ENCODE measurements at places on chromosomes 6 and 20.

- DNase-seq: no peak
Measured at GRCh38 chr6:114888241-114888640, 545.4 kb upstream of the HS3ST5 start.

GRCh38 chr6:96301781-96302180 lies 219.8 kb upstream of the UFL1 start:
- no peak for DNase-seq

DNA sequence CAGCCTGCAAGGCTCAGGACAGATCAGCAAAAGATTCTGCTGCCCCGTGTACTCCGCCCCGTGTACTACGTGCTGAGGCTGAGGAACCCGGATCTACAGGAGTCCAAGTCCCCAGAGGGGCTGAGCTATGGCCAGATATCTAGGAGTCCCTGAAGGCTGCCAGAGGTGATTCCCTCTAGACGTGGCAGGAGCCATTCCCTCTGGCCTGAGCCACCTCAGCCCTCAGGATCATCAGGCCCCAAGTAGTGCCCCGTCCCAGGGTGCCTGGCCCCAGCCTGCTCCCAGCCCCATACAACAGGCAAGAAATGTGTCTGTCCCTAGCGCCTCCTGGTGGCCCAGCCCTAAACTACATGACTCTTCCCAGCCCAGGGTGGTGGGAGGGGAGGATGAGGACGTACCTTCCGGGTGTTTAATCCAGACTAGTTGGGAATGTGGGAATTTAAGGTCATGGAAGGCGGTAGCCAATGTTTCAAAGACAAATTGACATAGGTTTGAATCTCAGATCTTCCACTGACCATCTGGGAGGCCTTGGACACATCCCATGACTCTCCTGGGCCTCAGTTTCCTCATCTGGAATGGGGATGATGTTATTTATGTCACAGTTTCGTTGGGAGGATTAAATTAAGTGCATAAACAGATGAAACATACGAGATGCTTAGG lies 49.4 kb upstream of the PTPN1 start:
- peak; percentile 92 for DNase-seq

DNA sequence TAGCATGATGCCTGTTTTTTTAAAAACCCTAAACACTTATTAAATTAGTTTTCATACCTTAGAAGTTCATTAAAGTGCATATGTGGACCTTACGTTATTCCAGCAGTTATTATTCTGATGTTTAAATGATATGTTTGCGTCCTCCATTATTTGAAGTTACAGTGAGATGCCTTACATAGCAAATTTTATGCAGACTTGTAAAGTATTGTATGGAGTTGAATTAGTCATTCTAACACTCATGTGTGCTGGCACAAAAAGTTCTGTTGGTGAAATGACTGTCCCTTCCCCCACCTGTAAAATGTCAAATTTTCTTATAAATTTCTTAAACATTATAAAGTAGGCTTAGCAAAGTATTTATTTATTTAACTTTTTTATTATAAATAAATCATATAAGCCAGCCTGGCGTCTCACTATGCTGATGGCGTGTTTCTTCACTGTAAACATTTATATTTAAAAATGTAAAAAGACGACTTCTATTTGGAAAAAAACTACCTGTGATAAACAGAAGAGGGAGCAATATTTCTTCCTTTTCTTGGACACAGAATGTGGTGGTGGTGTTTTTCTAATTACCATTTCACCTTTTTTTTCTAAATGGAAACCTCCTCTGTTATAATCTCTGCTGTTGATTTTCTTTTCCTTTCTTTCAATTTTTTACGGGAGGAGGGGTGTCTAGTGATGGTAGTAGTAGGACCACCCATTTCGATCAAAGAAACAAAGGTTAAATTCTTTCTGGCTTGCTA lies 155.4 kb downstream of the RFPL4B start:
- no peak for DNase-seq

DNA sequence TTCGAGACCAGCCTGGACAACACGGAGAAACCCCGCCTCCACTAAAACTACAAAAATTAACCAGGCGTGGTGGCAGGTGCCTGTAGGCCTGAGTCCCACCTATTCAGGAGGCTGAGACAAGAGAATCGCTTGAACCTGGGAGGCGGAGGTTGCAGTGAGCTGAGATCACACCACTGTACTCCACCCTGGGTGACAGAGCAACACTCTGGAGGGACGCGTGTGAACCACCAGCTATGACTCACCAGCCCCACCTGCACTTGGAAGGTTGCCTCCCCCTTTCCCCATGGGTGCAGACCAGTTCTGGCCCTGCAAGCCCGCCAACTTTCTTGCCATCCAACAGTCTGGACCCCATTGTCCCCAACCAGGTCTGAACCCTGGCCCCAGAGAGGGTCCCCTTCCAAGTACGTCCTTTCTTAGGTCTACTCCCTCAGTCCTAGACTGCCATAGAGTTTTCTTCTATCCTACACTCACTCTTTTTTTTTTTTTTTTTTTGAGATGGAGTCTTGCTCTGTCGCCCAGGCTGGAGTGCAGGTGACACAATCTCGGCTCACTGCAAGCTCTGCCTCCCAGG lies 29.2 kb downstream of the ATP9A start:
- DNase-seq: no peak

DNA sequence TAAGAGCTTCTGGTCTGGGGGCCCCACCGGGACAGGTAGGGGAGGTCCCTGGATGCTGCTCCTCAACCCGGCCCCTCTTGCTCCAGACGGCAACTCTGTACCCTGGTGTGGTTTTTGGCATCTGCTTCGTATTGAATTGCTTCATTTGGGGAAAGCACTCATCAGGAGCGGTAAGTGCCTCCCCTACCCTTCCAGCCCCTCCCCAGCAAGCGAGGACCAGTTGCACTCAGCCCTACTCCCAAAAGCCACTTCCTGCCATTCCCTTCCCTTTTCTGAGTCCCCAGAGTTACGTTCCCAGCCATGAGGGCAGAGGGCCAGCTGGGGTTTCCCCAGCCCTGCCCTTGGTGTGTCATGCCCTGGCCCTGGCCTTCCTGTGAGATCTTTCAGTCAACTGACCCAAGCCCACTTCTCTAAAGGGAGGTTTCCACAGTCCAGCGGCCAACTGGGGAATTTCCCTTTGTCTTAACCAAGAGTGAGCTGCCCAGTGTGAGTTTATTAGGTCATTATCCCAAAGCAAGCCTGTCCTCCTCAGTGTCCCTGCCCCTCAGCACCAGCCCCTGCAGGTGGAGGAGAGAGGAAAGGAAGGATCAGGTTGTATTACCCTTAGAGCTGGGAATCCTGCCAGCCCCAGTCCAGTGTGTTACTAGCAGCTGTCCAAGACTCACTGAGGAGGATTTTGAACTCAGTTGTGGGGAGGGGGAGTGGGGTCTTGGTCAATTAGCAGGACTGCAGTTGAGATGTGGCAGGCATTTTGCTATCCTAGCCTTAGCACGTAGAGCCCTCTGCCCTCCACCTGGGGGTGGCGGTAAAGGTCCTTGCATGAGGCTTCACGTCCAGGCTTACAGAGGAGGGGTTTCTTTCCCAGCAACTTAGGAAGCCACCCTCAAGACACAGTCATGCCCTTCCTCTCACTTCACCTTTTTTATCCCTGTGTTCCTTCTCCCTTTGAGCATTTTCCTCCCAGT lies 45.8 kb downstream of the TM9SF4 start:
- peak; percentile 59 for DNase-seq

- DNase-seq: no peak
Measured at GRCh38 chr6:122754191-122754731, 25.3 kb upstream of the FABP7 start.

DNA sequence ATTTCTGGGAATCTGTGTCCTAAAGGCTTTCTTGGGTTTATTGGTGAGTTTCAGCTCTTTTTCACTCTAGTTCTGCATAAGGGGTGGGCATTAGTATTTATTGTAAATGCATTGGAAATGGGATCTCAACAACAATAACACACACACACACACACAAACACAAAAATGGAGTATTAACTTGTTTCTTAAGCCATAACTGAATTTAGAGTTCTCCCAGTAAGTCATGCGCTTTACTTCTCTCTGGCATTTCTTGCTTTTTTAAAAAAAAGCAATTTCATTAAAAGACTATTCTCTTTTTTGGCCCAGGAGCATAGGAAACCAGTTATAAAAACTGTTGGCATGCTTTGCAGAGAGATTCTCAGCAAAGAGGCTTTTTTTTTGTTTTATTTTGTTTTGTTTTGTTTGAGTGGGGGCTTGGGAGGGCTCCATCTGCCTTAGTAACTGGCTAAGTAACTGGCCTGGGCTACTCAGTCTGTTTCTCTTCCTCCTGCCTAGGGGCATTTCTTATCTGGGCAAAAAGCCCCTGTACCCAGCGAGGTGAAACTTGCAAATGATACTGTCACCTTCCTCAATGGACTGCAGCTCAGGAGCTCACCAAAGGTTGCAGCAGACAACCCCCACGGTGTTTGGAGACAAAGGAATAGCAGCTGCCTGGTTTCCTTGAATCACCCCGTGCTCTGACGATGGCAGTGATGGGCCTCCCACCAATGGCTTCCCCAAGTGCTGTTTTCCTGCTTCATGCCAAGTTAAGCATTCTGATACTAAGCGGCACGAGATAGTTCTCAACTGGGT lies 128.5 kb downstream of the BCAS1 start:
- DNase-seq: peak; percentile 13

DNA sequence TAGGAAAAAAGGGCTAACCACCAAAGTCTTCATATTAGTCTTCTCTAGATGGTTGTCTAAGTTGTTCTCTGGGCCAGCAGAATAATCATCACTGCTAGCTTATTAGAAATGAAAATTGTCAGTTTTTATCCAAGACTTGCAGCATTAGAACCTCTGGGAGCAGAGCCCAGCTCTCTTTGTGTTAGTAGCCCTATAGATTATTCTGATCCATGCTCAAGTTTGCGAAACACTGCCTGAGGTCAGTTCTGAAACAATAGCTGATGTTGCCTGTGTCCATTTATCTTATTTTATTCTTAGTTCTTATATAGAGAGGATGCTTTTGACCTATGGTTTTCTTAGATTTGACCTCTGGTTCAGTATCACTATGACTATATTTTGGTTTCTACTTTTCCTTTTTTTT lies 66.9 kb downstream of the BCKDHB start:
- no peak for DNase-seq

DNA sequence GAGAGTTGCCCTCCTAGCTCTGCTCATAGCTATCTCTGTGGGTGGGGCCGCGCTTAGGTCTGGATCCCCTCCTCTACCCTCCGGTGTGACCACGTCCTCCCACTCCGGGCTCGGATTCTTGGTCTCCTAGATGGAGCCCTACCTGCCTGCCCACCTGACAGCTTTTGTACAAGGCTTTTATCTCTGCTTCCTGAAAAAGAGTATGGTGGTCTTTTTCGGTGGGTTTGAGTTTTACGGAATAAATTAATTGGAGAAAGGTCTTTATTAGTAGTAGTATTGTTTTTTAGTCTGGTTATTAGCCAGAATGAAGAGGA lies 773 bp downstream of the SMAP1 start:
- no peak for DNase-seq

DNA sequence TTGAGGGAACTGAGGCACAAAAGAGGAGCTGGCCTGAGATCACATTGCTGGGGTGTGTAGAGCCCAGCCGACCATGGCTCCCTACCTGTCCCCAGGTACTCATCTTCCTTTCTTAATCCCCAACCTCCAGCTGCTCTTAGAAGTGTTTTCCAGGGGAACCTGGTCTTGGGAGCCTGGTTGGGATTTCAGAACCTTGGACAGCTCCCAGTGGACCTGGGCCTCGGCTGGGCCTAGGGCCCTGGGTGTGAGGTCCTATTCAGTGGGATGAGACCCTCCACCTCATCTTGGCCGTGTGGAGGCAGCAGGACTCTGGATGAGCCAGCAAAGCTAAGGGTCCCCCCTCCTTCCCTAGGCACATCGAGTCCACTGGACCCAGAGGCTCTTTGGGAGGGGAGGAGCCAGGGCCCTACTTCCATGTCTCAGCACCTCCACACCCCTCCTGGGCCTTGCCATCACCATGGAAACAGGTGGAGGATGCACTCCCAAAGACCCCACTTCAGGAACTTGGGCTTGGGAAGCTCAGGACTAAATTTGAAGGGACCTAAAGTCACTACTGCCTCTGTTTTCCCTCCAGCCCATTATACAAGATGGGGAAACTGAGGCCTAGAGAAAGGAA lies 38.5 kb downstream of the DLGAP4 start:
- peak; percentile 88 for DNase-seq

DNA sequence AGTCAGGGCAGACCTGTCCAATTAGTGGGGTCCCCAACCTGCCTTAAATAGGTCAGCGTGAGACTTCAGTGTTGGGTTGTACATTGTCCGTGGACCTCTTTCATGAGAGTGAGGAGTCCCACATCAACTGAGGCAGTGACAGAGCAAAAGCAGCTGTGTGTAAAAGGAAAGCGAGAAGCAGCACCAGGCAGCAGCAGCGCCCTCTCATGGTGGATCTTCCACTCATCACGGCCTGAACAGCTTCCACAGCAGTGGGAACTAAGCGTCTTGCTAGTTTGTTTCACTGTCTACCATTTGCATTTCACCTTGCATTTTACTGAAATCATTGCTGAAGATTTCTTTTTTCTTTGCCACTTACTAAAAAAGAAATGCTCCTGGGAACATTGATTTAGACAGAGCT lies 333.8 kb downstream of the PKHD1 start:
- DNase-seq: peak; percentile 64

DNA sequence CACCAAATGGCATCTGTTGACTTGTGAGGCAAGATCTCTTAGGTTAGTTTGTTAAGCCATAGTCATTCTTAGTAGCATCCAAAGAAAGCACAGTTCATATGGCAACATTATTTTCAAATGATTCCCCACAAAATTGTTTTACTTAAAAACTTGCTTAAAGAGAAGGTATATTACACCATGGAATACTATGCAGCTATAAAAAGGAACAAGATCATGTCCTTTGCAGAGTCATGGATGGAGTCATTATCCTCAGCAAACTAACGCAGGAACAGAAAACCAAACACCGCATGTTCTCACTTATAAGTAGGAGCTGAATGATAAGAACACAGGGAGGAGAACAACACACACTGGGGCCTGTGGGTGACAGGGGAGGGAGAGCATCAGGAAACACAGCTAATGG lies 10.9 kb upstream of the DSE start:
- DNase-seq: no peak

DNA sequence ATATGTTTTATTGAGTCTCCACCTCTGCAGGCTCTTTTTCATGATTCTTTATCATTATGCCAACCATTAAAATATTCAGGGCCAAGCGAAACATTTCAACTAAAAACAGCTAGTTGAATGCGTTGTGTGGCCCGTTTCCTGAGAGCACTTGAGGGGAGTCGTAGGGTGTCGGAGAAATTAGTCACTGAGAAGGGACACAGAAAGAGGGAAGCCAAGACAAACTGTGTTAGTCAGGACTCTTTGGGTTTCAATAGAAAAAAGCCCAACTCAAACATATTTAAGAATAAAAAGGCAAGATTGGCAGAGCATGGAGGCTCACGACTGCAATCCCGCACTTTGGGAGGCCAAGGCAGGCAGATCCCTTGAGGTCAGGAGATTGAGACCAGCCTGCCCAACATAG lies 58.9 kb downstream of the MAFB start:
- no peak for DNase-seq

- no peak for DNase-seq
Measured at GRCh38 chr6:170221052-170221752, 69.7 kb downstream of the DLL1 start.

DNA sequence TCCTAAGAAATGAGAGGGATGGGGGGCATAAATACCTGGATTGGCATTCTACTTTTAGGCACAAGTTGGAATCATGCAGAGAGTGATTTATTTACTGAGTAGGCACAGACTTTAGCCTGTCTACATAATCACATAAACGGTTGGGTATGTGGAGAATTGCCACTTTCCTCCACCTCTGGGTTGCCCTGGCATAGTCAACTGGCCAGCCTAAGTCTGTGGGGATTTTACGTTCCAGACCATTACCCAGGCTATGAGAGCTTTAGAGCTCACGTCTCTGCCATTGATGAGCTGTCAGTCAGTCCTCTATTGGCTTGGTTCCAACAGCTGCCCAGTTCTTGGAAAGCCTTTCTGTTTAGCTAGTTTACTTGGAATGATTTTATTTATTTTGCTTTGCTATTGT lies 5.0 kb upstream of the BHLHE23 start:
- DNase-seq: no peak

GRCh38 chr20:14979453-14979986 lies 642.1 kb upstream of the FLRT3 start:
- DNase-seq: no peak

Data from nephron progenitor cell (in vitro differentiated cells).